Left forelimb (tissue), 1 donor: ENCODE measurements at places on chromosomes 7 and 10.

DNA sequence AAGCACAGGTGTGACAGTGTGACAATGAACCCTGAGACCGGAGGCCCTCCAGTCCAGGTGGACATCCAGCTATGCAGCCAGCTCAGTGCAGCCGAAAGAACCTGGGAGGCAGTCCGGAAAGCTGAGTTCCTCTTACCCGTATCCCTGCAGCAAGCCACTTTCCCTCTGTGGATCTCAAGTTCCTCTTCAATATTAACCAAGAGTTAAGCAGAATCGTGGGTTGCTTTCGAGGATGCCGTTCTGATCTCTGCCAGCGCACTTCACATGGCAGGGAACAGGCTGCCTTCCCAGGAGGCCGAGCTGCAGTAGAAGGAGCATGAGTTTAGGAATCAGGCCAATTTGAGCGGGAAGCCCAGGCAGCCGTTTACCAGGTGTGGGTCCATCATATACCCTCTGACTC lies 591.6 kb downstream of the SDK1 start:
- no peak for DNase-seq

GRCh38 chr10:55628260-55628701 lies 732.8 kb downstream of the ZWINT start:
- DNase-seq, result peak; percentile 68

- DNase-seq, result no peak
These were observed 37.8 kb upstream of the GARS1 start for GRCh38 chr7:30556840-30557239.

GRCh38 chr7:158868764-158869410 lies 12.5 kb downstream of the DYNC2I1 start:
- no peak for DNase-seq

- DNase-seq, result no peak
These were observed 98.7 kb upstream of the MBL2 start for GRCh38 chr10:52871191-52871843.

DNA sequence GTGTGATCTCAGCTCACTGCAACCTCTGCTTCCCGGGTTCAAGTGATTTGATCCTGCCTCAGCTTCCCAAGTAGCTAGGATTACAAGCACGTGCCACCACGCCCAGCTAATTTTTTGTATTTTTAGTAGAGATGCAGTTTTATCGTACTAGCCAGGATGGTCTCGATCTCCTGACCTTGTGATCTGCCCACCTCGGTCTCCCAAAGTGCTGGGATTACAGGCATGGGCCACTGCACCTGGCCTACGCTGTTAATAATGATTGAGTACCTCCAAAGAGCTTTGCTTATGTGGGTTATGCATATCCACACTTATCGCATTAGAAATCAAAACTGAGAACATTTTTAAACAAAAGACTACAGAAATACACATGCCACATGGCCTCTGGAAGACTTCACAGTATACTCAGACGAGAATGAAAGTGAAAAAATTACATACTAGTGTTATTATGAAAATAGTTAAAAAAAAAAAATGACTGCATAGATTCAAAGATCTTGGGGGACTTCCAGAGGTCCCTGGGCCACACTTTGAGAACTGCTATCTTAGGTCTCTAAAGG lies 25.4 kb downstream of the RPP38 start:
- no peak for DNase-seq

DNA sequence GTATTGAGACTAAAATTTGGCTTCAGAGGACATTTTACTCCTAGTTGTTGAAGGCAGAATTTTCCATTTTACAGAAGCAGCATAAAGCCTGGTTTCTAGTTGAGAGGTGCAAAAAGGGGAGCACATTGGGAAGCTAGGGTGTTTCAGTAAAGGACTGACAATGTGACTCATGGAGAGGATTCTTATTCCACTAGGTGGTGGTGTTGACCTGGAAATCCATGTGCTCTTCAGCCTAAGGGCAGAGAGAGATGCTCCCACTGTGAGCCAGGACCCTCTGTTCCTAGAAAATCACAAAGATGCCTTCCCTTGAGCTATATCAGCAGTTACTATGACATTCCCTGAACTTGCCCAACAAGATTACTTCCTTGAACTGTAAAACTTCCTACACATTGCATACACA lies 687.8 kb downstream of the IPMK start:
- no peak for DNase-seq

DNA sequence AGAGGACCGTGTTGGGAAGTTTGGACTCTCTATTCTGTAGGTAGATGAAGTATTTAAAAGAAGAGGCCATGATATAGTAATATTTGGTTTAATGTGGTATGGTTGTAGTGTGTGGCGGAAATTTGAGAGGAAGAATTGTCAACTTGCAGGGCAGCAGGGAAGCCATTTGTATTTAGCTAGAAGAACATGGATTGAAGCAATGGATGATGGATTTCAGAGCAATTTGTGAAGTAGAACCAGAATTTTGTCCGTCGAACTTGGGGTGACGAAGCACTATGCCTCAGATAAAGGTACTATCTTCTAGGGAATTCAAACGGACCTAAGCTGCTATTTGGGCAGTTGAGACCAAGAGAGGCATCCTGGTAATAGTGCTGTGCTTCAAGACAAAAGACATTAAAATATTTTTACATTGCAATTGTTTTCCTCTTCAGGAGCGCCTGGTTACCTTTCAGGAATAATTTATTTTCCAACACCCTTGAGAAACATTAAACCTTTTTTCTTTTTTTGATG lies 615 bp upstream of the WBP1L start:
- no peak for DNase-seq

GRCh38 chr7:112204499-112205342 lies 1.5 kb downstream of the DOCK4 start:
- no peak for DNase-seq

- no peak for DNase-seq
These were observed 56.9 kb downstream of the HIBADH start for GRCh38 chr7:27605689-27606269.

- DNase-seq, result no peak
These were observed 14.3 kb downstream of the ZC3HAV1 start for GRCh38 chr7:139095194-139095659.

- DNase-seq, result no peak
These were observed 7.7 kb upstream of the TMEM120A start for GRCh38 chr7:76002139-76002538.

GRCh38 chr7:22584179-22584578 lies 84.2 kb upstream of the STEAP1B start:
- no peak for DNase-seq

DNA sequence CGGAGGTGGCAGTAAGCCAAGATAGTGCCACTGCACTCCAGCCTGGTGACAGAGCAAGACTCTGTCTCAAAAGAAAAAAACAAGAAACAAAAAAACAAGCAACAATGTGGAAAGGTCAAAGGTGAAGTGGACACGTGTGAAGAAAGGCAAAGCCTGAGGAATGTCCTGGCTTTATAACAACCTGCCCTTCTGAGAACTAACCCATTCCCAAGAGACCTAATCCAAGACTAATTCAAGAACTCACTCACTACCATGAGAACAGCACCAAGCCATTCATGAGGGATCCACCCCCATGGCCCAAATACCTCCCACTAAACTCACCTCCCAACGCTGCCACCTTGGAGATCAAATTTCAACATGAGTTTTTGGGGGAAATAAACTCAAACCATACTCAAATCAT lies 47.5 kb upstream of the KIF5B start:
- no peak for DNase-seq

GRCh38 chr10:28681291-28681763 lies 4.0 kb downstream of the BAMBI start:
- no peak for DNase-seq

GRCh38 chr7:123987445-123987844 lies 45.4 kb downstream of the TMEM229A start:
- no peak for DNase-seq

GRCh38 chr10:129942936-129943715 lies 20.9 kb downstream of the EBF3 start:
- DNase-seq, result no peak

DNA sequence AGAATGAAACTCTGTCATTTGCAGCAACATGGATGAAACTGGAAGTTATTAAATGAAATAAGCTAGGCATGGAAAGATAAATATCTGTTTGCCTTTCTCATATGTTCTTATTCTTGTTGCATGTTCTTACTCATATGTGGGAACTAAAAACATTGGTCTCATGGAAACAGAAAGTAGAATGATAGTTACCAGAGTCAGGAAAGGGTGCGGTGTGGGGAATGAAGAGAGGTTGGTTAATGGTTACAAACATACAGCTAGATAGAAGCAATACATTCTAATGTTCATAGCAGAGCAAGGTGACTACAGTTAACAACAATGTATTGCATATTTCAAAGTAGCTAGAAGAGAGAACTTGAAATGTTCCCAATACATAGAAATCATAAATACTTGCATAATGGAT lies 105.1 kb downstream of the FAM107B start:
- DNase-seq, result no peak

DNA sequence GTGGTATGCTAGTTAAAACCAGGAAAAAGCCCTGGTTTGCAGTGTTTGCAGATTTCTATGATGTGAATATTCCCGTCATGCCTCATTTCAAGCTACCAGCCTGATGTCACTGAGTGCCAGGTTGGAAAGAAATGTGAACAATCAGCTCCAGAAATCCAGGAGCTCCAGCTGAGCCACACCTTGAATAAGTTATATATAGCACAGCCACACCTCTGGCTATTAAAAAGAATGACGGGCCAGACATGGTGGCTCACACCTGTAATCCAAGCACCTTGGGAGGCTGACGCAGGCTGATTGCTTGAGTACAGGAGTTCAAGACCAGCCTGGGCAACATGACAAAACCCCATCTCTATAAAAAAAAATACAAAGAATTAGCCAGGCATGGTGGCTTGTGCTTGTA lies 18.7 kb upstream of the SLF2 start:
- no peak for DNase-seq

DNA sequence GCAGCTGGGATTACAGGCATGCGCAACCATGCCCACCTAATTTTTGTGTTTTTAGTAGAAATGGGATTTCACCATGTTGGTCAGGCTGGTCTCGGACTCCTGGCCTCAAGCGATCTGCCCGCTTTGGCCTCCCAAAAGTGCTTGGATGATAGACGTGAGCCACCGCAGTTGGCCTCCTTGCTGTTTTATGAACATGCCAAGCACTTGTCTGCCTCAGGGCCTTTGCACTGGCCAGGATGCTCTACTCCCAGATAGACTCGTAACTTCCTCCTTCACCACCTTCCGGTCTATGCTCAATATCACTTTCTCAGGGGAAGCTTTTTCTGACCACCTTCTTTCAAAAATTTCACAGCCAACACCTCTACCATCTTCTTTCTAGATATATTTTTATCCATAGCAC lies 6.3 kb downstream of the SLC26A5 start:
- no peak for DNase-seq

DNA sequence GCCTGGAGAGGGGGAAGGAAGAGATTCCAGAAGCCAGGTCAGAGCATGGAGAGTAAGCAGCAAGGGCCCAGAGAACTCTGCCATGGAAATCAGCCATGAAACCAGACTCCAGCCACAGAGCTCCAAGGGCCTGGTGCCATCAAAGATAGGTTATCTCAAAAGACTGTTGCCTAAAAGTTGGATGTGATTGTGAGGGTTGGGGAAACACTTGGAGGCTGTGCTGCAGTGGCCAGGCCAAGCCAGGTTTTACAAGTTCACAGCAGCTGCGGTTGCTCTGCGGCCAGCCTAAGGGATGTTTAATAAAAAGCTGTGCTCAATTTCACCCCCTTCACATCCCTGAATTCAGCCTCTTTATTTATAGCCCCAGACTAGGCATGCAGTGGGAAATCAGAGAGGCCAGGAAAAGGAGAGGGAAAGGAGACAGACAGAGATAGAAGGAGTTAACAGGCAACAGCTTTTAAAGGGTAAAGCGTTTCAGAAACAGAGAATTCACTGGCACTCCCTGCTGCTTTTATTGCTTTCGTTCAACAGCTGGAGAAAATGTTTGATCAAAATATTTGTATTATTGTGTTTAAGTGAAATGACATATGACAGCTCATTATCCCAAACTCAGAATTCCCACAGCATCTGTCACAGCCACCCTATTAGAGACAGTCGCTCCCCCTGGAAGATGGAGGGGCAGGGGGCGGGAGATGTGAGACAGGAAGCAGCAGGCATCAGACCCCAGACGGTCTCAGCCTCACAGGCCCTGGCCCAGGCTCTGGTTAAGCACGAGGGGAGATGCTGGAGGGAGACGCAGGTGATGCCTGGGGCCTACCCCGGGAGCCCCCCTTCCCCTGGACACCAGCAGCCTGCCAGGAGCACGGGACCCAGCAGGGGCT lies 140.1 kb downstream of the GLI3 start:
- DNase-seq, result no peak

GRCh38 chr7:27235387-27236311 lies 7.0 kb upstream of the EVX1 start:
- no peak for DNase-seq

- DNase-seq, result no peak
These were observed 796.2 kb downstream of the CCSER2 start for GRCh38 chr10:85124603-85125051.

DNA sequence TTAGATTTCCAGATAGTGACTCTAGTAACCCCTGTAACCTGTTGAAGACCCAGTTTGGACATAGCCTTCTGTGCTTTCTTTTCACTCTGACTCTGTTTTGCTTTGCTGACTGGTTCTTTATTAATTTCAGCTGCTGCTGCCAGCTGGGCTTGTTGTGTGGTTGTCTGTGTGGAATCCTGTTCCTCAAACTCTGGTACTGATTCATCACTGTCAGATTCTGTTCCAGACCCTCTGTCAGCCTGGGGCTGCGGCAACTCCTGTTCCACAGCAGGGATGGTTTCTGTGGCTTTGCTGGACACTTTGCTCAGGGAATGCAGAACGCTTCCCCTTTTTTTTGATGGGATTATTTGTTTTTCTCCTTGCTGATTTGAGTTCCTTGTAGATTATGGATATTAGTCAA lies 104.9 kb downstream of the SEC23IP start:
- no peak for DNase-seq

GRCh38 chr7:102891693-102892261 lies 21.0 kb upstream of the LRRC17 start:
- no peak for DNase-seq

DNA sequence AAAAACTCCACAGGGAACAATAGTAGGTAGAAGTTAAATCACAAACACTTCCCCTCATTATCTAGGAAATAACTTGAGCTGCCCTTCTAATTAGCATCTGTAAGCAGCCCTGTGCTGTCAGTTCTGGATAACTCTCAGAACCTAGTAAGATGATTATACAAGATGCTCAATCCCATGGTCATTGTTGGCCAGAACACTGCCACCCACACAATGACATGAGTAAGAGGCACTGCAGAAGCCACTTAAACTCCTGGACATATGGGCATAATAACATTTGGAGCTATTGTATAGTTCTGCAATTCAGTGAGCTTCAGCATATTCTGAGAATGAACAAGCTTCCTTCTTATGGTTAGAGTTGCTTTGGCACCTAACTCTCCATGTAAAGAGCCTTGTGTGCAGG lies 153.8 kb downstream of the PLPP4 start:
- DNase-seq, result no peak

- no peak for DNase-seq
These were observed 40.8 kb upstream of the SEC61G start for GRCh38 chr7:54799792-54800191.

- no peak for DNase-seq
These were observed 3.8 kb downstream of the SVIL start for GRCh38 chr10:29631049-29631339.

GRCh38 chr10:75024971-75025523 lies 86.4 kb upstream of the SAMD8 start:
- DNase-seq, result no peak
